ENCODE measurements at places on chromosomes 16 and 17. TPM values are rescaled to one million over a fixed set of nuclear protein-coding genes. Genes with fewer than 3 reads are reported as not detected.

GRCh38 chr17:6843241-6843880 is 11.8 kb upstream of the TEKT1 start:
- DNase-seq = peak; percentile 56

- DNase-seq = no peak
These were observed 84.6 kb downstream of the NT5M start for GRCh38 chr17:17387498-17388362.

Gene SHISA6
- total RNA-seq = not detected

Gene KRTAP17-1
- total RNA-seq = not detected

Gene COX6A2
- not detected for total RNA-seq

Data from CD8-positive, alpha-beta T cell (primary cell).